ENCODE measurements at places on chromosomes 4 and X.

DNA sequence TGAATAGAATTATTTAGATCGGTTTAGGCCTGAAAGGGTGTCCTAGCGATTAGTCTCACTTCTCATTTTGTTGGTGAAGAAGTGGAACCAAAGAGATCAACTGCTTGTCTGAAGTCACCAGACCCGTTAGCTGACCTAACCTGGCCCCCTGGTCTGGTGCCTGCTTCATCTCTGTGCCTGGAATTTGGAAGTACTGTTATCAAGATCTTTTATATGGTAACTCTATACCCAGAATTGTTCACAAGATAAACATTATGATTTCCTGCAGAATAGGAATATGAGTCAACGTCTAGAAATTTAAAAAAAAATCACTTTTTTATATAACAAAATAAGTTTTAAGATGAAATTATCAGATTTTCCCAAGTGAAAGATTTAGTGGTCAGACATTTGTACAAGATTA is 37.2 kb downstream of the LRP2BP start:
- peak; percentile 69 for DNase-seq

DNA sequence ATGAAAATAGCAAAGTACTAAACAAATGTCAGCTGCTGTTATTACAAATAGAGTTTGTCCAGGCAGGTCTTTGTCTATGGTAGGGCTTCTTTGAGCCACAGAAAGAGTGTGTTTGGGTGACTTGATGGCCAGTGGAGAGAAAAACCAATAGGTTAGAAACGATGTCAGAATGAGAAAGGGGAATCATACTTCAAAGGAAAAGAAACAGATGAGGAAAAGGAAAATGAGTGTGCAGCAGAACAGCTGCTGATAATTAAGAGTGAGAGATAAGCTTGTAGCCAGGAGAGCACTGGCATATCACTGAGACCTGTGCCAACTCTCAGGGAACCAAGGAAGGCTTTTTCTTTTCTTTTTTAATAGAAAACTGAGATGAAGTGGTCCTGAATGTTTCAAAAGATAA is 257.2 kb downstream of the ARHGAP24 start:
- DNase-seq, result peak; percentile 26

GRCh38 chr4:145043306-145043705 is 54.7 kb downstream of the ANAPC10 start:
- no peak for DNase-seq

DNA sequence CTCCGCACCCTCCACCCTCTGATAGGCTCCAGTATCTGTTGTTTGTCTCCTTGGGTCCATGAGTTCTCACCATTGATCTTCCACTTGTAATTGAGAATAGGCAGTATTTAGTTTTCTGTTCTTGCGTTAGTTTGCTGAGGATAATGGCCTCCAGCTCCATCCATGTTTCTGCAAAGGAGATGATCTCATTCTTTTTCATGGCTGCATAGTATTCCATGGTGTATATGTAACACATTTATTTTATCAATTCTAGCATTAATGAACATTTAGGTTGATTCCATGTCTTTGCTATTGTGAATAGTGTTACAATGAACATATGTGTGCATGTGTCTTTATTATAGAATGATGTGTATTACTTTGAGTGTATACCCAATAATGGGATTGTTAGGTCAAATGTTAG is 814.6 kb upstream of the FRG1 start:
- DNase-seq, result no peak

DNA sequence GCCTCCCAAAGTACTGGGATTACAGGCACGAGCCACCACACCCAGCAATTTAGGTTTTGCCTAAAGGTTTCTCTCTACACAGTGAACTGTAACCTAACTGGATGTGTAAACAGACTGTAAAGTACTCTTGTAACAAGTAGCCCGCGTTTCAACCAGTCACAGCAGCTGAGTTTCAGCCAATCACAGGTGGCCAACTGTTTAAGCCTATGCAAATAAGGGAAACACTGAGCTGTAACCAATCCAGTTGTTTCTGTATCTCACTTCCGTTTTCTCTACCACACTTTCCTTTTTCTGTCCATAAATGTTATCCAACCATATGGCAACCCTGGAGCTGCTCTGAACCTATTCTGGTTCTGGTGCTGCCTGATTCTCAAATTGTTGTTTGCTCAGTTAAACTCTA is 59.9 kb downstream of the DIPK2B start:
- DNase-seq, result no peak

DNA sequence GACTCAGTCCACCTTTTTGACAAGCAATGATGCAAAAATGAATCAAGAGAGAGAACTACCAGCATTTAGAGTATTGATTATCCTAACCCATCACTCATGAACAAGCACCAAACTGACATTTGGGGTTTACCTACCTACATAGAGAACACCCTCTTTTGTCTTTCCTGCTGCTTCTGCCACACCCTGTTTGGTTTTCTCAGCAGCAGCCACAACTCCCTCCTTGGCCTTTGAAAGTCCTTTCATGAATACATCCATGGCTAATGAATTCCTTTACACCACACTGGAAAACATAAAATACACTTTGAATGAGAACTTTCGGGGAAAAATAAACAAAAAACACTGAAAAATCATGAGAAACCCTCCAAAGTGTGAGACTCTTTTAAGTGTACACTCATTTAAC is 1.5 kb downstream of the SNCA start:
- no peak for DNase-seq

- DNase-seq, result peak; percentile 72
Observed at GRCh38 chrX:103565752-103566151, 19.6 kb upstream of the TCEAL4 start.

- no peak for DNase-seq
Observed at GRCh38 chr4:140806163-140806562, 50.0 kb upstream of the TBC1D9 start.

GRCh38 chr4:26330186-26330787 is 9.5 kb downstream of the RBPJ start:
- DNase-seq, result peak; percentile 75

GRCh38 chr4:119025916-119026661 is 109.5 kb upstream of the MYOZ2 start:
- peak; percentile 97 for DNase-seq

Data from fibroblast of the aortic adventitia (primary cell).